Psoas muscle (tissue), 8 donors: ENCODE measurements at places on chromosomes 1 and 21. TPM values are rescaled to one million over a fixed set of nuclear protein-coding genes. Genes with fewer than 3 reads are reported as not detected.

The OR2L13 gene
- polyA plus RNA-seq: not detected

The OSCP1 gene
- 2.5 TPM for polyA plus RNA-seq

The OR2T34 gene
- not detected for polyA plus RNA-seq

The MYOM3 gene
- 86.7 TPM for polyA plus RNA-seq
